ENCODE measurements at places on chromosomes 3 and 15.

- no peak for DNase-seq
Observed at GRCh38 chr15:45441686-45442085, 63.3 kb upstream of the GATM start.

- no peak for DNase-seq
Observed at GRCh38 chr3:69751074-69751476, 11.8 kb downstream of the MITF start.

- peak; percentile 56 for DNase-seq
Observed at GRCh38 chr3:18499301-18499700, 74.2 kb upstream of the SATB1 start.

DNA sequence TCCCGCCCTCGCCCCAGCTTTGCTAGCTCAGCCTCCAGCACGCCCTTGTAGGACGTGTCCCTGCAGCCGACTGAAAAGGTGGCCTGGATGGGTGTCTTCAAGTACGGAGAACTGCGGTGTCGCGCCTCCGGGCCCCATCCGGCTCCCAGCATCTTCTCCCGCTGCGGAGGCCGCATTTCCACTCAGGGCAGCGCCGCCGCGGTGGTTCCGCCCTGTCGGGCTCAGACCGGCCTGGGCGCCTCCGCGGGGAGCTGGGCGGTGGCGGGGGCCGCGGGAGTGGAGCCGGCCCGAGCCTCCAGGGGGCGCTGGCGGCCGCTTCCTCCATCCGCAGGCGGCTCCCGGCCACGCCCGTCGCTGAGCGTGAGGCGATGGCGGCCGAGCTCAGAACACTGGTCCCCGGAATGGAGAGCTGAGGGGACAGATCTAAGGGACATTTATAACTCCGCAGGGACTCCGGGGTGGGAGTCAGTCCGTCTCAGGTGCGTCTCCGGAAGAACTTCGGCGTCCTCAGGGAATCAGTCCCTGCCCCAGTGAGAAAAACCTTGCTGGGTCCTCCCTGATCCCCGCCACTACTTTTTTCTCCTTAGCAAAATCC, 13.6 kb upstream of the SMCO1 start:
- DNase-seq: peak; percentile 78

DNA sequence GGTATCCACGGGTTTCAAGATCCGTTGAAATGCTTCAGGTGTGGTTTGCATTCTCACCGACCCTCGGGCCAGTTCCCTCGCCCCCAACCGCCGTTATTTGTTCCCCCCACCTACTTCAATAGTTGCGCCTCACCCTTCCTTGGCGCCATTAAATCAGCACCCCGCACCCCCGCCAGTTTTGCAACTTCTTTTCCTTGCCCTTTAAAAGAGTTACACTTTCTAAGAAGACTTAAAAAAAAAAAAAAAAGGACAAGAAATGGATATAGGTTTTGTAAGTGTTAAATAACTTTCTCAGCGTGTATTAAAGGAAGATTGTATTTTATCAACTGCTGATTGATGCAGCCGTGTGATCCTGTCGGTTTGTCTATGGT, 87.2 kb downstream of the NR2F2 start:
- DNase-seq: no peak

Measured in CD4-positive, alpha-beta T cell treated with Interleukin-6 at 100 ng/mL for 8 hours (primary cell).